ENCODE measurements at places on chromosomes 7 and 10.

- no peak for DNase-seq
Observed at GRCh38 chr10:91705948-91706670, 73.2 kb upstream of the PPP1R3C start.

- no peak for DNase-seq
Observed at GRCh38 chr10:82278401-82279182, 403.6 kb downstream of the NRG3 start.

DNA sequence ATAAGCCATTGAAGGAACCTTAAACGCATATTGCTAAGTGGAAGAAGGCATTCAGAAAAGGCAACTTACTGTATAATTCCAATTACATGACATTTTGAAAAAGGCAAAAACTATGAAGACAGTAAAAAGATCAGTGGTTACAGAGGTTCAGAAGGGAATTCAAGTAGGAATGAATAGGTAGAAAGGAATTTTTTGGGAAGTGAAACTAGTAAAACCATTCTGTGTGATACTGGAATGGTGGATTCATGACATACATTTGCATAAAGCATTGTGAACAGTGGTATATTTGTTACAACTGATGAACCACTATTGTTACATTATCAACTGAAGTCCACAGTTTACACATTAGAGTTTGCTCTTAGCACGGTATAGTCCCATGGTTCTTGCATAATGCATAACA lies 114.2 kb upstream of the GPR22 start:
- DNase-seq: no peak

- DNase-seq: no peak
Observed at GRCh38 chr7:137579913-137580640, 236.5 kb upstream of the PTN start.

DNA sequence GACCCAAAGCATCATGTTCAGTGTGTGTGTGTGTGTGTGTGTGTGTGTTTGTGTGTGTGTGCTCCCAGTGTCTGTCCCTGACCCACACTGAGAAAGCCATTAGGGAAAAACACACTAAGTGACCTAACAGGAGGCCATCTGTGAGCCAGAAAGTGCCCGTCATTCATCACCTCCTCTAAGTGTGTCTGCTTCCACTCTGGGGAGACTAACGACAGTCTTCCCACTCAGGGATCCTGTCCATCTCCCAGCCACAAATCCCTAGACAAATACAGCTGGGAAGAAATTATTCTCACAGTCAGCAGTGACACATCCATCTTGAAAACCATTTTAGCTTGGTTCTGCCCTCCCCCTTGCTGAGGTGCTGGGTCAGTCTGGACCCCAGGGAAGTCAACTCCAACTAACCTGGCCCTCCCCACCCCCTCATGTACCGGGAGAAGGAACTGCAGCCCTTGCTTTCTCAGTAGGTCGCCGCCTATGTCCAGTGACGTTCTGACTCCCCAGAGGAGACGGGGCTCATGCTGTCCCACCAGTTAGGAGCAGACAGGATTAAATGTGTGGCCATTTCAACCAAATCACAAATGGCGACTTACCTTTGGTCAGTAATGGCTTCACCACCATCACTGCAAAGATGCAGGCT lies 296.5 kb upstream of the ZNF32 start:
- DNase-seq: no peak

GRCh38 chr10:79001082-79001885 lies 67.5 kb upstream of the ZMIZ1 start:
- DNase-seq: no peak

- no peak for DNase-seq
Observed at GRCh38 chr10:50432211-50433009, 181.1 kb upstream of the ASAH2 start.

GRCh38 chr7:150735596-150736358 lies 1.4 kb upstream of the GIMAP5 start:
- no peak for DNase-seq

GRCh38 chr7:110442381-110442837 lies 648.5 kb upstream of the LRRN3 start:
- no peak for DNase-seq

- DNase-seq: no peak
Observed at GRCh38 chr10:78972160-78972946, 96.4 kb upstream of the ZMIZ1 start.

- DNase-seq: no peak
Observed at GRCh38 chr10:51964630-51965029, 265.2 kb upstream of the CSTF2T start.

GRCh38 chr10:118590334-118590733 lies 5.1 kb downstream of the PRLHR start:
- DNase-seq: no peak

GRCh38 chr7:139727151-139727705 lies 50.6 kb downstream of the HIPK2 start:
- no peak for DNase-seq

DNA sequence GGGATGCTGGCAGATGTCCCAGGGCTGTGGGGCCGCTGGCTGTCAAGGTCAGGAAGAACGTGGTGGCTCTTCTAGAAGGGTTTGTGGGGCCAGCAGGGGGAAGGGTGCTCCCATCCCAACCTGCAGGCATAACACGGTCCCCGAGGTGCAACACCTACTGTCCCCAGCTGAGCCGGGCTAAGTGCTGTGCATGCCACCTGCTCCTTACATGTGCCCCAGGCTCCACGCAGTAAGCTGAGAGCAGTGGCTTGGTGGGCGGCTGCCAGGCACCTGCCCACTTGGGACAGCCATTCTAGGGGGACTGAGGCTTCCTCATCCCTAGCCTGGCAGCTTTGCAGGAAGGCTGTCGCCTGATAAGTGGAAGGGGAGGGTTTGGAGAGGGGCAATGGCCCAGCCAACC lies 14.2 kb upstream of the ZNF735 start:
- DNase-seq: no peak

DNA sequence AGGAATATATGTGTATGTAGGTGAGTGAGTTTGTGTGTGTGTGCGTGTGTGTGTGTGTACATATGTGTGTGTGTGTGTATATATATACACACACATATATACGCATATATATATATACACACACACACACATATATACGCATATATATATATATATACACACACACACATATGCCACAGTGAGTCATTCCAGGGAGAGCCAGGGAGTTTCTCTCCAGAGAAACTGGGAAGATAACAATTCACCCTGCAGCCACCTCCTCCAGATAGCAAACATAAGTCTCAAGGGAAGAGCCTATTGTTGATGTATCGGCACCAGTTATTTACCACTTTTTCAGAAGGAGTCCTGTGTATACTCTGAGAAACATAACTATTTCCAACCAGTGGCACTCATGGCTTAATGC lies 102.3 kb upstream of the STK17A start:
- no peak for DNase-seq

- DNase-seq: no peak
Observed at GRCh38 chr10:69337296-69338132, 59.2 kb downstream of the HK1 start.

Data from cerebellar nuclear complex (tissue), 1 donor.